Neural crest cell (in vitro differentiated cells): ENCODE measurements at places on chromosomes 6 and 20. TPM values are rescaled to one million over a fixed set of nuclear protein-coding genes. Genes with fewer than 3 reads are reported as not detected.

The LGSN gene
- total RNA-seq: not detected in 2 replicates

The CENPW gene
- total RNA-seq: 69.2 and 71.0 TPM in 2 replicates

The ULBP2 gene
- total RNA-seq: 0.23 and 0.30 TPM in 2 replicates

The MEP1A gene
- not detected in 2 replicates for total RNA-seq

GRCh38 chr6:22082218-22082617, 214.6 kb downstream of the PRL start:
- H3K4me3 ChIP-seq: no peak overlapping the region
- peaks cover 14% of the 10 kb centered on the region for H3K36me3 ChIP-seq
- no peaks in the 10 kb centered on the region for H3K27me3 ChIP-seq
- H3K4me1 ChIP-seq: peaks cover 7% of the 10 kb centered on the region
- no peak for DNase-seq
- no peak overlapping the region for H3K27ac ChIP-seq

GRCh38 chr6:89368107-89368506, 15.6 kb upstream of the UBE2J1 start:
- no peak overlapping the region for H3K27ac ChIP-seq
- DNase-seq: peak; percentile 77
- no peaks in the 10 kb centered on the region for H3K36me3 ChIP-seq
- no peaks in the 10 kb centered on the region for H3K27me3 ChIP-seq
- H3K4me1 ChIP-seq: peaks cover 11% of the 10 kb centered on the region
- H3K4me3 ChIP-seq: no peak overlapping the region

- no peak overlapping the region for H3K4me3 ChIP-seq
- H3K4me1 ChIP-seq: no peaks in the 10 kb centered on the region
- H3K27ac ChIP-seq: no peak overlapping the region
- no peaks in the 10 kb centered on the region for H3K27me3 ChIP-seq
These were observed 42.8 kb downstream of the KIAA0319 start for GRCh38 chr6:24603241-24603640.
